ENCODE measurements at places on chromosomes 6 and 20.

- DNase-seq: no peak
- H3K27ac ChIP-seq: no peak overlapping the region
- H3K36me3 ChIP-seq: no peaks in the 10 kb centered on the region
- H3K4me1 ChIP-seq: no peaks in the 10 kb centered on the region
Observed at GRCh38 chr6:41255638-41256246, 27.6 kb downstream of the TREML4 start.

GRCh38 chr6:114068771-114069170, 97.8 kb upstream of the HDAC2 start:
- H3K4me3 ChIP-seq: no peak overlapping the region
- DNase-seq: no peak
- H3K27me3 ChIP-seq: no peaks in the 10 kb centered on the region
- H3K4me1 ChIP-seq: no peaks in the 10 kb centered on the region

DNA sequence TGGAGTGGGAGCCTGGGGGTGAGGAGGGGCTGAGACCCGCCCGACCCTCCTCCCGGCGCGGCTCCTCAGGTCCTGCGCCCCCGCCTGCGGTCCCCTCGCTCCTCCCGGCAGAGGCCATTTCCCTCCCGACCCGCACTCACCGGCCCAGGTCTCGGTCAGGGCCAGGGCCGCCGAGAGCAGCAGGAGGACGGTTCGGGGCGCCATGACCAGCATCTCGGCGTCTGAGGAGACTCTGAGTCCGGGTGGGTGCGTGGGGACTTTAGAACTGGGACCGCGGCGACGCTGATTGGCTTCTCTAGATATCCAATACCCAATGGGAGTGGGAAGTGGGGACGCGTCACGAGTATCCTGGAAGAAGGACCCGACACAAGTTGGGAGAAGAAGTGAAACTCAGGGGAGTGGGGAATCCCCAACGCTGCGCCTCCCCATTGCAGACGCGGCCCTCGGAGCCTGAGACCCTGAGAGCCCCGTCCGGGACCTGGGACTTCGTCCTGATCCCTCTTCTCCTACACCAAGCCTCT, at the start of gene HLA-B:
Gene HLA-B, minus strand, starts transcription at position 234 of the 521 bp plus-strand sequence. Its CDS starts 21 bp downstream, at position 213.
- H3K4me1 ChIP-seq: peaks cover 8% of the 10 kb centered on the region
- no peaks in the 10 kb centered on the region for H3K36me3 ChIP-seq
- peak; percentile 86 for DNase-seq
- peak within 1 kb of the TSS; percentile 67 for H3K4me3 ChIP-seq
- H3K27me3 ChIP-seq: no peaks in the 10 kb centered on the region

- no peak overlapping the region for H3K4me3 ChIP-seq
- no peak overlapping the region for H3K27ac ChIP-seq
- DNase-seq: no peak
- H3K36me3 ChIP-seq: no peaks in the 10 kb centered on the region
Observed at GRCh38 chr6:36725581-36725980, 28.0 kb downstream of the RAB44 start.

DNA sequence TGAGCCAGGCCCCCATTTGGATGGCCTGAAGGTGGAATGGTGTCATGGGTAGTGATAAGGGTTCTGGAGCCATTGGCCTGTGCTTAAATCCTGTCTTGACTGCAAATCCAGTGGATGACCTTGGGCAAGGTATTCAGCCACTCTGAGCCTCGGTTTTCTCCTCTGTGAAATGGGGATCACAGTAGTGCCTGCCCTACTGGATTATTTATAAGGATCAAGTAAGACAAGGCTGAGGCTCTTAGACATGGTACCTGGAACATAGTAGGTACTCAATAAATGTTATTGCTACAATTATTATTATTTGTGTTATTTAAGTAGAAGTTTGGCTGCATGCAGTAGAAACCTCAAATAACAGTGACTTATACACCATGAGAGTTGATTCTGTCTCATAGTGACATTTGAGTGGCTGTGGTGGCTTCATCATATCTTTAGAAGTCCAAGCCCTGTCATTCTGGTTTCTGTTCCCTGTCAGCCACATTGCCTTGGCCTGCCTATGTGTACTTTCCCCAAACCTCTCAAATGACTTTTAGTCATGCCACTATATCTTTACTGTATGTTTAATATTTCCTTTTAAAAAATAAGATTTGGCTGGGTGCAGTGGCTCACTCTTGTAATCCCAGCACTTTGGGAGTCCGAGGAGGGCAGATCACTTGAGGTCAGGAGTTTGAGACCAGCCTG, 37.6 kb upstream of the CHMP4B start:
- H3K4me3 ChIP-seq: no peak overlapping the region
- no peak for DNase-seq
- no peaks in the 10 kb centered on the region for H3K4me1 ChIP-seq
- H3K36me3 ChIP-seq: no peaks in the 10 kb centered on the region
- H3K27me3 ChIP-seq: no peaks in the 10 kb centered on the region

GRCh38 chr6:43851204-43851865, 81.3 kb downstream of the VEGFA start:
- H3K27me3 ChIP-seq: no peaks in the 10 kb centered on the region
- no peak for DNase-seq
- no peak overlapping the region for H3K4me3 ChIP-seq
- H3K4me1 ChIP-seq: no peaks in the 10 kb centered on the region
- no peaks in the 10 kb centered on the region for H3K36me3 ChIP-seq

Measured in testis (tissue), 5 donors.